ENCODE measurements at places on chromosomes 1 and 21.

- H3K36me3 ChIP-seq = peaks cover 6% of the 10 kb centered on the region
- H3K4me1 ChIP-seq = peaks cover 41% of the 10 kb centered on the region
- no peak for DNase-seq
- H3K4me3 ChIP-seq = no peak overlapping the region
These were observed 1.8 kb downstream of the SUMO3 start for GRCh38 chr21:44815852-44816628.

DNA sequence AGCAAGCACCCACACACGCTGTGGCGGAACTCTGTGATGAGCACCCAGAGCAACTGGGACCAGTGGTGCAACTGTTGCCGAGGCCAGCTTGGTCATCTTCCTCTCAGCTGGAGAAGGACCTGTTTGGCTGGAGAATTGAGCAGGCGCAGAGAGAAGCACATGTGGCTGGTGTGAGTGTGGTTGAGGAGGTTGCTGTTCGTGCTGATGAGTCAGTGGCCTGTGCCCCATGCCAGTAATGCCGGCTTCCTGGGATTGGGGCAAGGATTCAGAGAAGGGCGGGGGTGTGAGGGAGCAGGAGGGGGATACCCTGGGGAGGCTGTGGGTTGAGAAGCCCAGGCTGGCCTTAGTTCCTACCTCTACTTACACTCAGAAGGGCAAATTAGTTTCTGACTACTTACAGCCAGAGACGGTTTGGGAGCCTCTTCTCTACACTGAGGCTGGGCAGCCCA, 57.5 kb upstream of the EPS8L3 start:
- peak overlapping the region; percentile 58 for H3K27ac ChIP-seq
- DNase-seq = peak; percentile 90
- no peak overlapping the region for H3K4me3 ChIP-seq
- H3K36me3 ChIP-seq = no peaks in the 10 kb centered on the region
- H3K4me1 ChIP-seq = no peaks in the 10 kb centered on the region

- DNase-seq = no peak
- no peaks in the 10 kb centered on the region for H3K27me3 ChIP-seq
- no peaks in the 10 kb centered on the region for H3K36me3 ChIP-seq
- peaks cover 4% of the 10 kb centered on the region for H3K4me1 ChIP-seq
These were observed 9.0 kb upstream of the IFNGR2 start for GRCh38 chr21:33394260-33394659.

DNA sequence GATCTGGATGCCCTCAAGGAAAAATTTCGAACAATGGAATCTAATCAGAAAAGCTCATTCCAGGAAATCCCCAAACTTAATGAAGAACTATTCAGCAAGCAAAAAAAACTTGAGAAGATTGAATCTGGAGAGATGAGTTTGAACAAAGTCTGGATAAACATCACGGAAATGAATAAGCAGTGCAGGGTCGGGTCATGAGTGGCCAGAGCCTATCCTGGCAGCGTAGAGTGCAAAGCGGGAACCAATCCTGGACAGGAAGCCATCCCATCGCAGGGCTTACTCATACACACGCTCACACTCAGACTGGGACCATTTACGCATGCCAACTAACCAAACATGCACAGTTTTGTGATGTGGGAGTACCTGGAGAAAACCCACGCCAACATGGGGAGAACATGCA, 43.1 kb downstream of the ZMYM1 start:
- no peak for DNase-seq
- H3K4me1 ChIP-seq = peaks cover 6% of the 10 kb centered on the region
- H3K4me3 ChIP-seq = no peak overlapping the region
- no peak overlapping the region for H3K27ac ChIP-seq
- no peaks in the 10 kb centered on the region for H3K27me3 ChIP-seq

DNA sequence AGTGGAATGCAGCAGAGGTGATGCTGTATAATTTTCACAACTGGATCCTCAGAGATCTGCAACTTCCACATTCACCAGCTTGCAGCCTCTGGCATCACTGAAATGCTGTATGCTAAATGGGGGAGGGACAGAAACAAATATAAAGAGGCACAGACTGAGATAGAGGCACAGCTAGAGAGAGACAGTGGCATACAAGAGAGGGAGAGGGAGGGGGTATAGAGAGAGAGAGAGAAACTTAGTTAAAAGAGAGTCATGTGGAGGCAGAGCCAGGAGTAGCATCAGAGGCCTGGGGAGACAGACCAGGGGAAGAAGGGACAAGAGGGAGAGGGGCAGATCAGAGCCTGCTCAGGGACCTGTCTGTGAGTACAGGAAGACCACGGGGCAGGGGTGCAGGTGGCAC, 84.5 kb upstream of the GRIK3 start:
- no peak overlapping the region for H3K27ac ChIP-seq
- H3K4me1 ChIP-seq = no peaks in the 10 kb centered on the region
- H3K4me3 ChIP-seq = no peak overlapping the region
- DNase-seq = no peak
- no peaks in the 10 kb centered on the region for H3K36me3 ChIP-seq

GRCh38 chr1:94275083-94275482, 37.7 kb upstream of the ARHGAP29 start:
- DNase-seq = no peak
- no peaks in the 10 kb centered on the region for H3K4me1 ChIP-seq
- no peak overlapping the region for H3K27ac ChIP-seq
- no peaks in the 10 kb centered on the region for H3K36me3 ChIP-seq

All from right atrium auricular region (tissue), 2 donors.